Stimulated activated CD4-positive, alpha-beta T cell treated with anti-CD3 and anti-CD28 coated beads, Interleukin-1b, Interleukin-23, amount 100 ng/mL, for 24 hours (primary cell): ENCODE measurements at places on chromosomes 5 and 9.

DNA sequence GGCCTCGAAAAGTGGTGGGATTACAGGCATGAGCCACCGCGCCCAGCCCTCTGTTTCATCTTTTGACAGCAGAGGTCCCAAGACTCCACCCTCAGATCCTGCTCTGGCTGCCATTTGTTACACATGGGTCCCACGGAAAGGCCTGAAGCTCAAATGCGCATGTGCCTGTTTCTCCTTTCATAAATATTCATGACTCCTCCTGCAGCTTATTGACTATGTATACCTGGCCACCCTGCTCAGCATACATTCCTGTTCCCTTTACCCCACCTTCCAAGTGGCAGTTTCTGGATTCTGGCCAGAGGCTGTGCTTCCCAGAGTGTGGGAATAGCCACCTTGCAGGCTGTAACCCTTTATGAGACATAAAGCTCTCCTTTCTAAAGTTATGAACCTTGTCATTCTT is 46.5 kb downstream of the AUH start:
- no peak for DNase-seq

DNA sequence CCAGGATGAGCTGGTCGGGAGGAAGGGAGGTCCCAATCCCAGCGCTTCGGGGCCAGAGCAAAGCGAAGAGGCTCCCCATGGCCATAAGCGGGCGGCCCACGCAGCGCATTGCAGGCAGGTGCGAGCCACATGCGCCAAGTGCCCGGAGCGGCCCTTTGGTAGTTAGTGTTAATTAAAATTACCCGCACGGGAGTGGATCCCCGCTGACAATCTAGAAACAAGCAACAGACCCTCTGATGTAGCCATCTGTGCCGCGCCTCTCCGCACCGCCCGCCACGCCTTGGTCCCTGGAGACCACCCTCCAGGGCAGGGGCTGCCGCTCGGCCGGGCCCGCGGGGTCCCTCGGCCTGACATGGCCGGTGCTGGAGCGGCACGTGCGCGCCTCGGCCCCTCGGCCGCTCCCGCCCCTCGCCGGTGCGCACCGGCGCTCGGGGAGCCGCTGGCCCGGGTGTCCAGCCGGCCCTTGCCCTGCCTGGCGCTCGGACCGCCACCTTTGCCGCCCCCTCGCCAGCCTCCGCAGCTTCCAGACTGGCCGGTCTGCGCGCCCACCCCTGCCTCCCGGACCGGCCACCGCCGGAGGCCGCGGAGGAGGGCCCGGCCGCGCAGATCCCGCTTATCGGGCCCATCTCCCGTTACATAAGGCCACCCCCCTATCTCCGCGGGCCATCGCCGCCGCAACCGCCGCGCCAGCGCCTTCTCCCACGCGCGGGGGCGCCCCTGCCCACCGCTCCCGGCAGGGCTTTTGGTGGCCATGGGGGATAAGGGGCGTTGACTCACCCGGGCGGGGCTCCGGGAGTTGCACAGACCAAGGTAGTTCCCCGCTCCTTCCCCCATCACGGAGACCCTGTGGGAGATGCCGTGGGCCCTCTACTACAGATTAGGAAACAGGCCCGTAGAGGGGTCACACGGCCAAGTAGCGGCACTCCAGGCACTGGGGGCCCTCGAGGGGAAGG is 1.9 kb upstream of the IL13 start:
- peak; percentile 20 for DNase-seq

GRCh38 chr9:118961857-118962256 is 407.4 kb downstream of the BRINP1 start:
- no peak for DNase-seq

DNA sequence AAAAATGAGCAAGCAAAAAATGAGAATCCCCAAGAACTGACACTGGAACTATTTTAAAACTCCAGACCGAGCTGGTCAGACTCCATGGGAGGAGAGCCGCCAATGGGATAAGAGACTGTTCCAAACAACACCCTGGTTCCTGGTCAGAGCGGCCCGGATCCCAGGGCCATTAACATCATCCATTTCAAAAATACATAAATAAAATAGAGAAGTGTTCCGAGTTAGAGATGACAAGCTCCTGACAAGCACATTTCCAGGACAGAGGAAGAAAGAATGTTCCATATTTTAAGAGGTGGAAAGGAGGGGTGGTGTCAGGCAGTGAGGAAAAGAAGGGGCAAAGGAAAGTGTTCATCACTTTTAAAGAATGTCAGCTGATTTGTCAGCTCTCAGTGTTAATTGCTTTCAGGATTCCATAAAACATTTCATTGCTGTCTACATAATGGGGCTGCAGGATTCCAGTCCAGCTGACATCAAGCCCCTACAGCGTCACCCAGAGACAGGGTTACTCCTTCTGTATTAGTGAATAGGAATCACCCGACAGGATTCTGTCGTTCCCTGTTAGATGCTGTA is 202.5 kb upstream of the TRIM32 start:
- DNase-seq: no peak

- no peak for DNase-seq
Measured at GRCh38 chr5:5826911-5827310, 404.4 kb downstream of the ICE1 start.

GRCh38 chr5:2899311-2899710 is 147.8 kb upstream of the IRX2 start:
- no peak for DNase-seq

DNA sequence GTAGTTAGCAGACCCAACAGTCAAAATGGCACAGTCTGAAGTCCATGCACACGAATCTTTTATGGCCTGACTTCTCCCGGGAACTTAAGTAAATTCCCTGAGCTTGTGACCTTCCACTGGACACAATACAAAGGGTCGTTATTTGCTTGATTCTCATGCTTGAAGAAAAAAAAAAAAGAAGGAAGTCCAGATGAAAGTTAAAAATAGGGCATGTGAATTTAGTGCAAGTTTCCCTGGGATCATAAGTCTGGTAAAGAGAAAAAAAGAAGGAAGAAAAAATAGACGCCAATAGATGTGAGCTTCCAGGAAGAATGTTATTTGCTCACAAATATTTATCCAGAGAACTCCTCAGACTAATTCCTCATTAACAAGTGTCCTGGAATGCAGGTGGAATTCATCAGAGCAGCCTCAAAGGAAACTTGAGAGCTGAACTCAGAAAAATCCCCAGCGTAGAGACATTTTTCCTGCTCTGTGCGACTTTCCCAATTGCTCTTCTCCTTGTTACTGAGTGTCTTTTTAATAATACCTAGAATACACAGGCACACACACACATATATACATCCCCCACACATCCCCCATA is 616.3 kb downstream of the EBF1 start:
- no peak for DNase-seq

GRCh38 chr9:746661-747434 is 94.6 kb upstream of the DMRT1 start:
- no peak for DNase-seq

DNA sequence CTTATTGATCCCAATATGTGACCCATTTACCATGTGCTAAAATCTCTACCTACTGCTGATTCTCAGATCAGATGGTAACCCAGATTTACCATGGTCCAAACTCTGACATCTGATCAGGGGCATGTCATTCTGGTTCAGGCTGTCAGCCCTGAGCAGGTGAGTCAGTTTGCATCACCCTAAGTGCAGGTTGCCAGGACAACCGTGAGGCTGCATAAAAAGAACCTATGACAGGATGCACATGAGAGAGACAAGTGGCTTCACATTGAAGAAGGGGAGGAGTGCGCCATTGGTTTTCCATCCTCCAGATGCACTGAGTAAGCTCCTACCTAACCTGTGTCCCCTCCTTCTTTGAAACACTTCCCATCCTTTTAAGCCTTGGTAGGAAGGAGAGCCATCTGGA is 801 bp upstream of the PRSS3 start:
- no peak for DNase-seq

GRCh38 chr5:170642066-170642735 is 138.4 kb downstream of the KCNIP1 start:
- DNase-seq: no peak

DNA sequence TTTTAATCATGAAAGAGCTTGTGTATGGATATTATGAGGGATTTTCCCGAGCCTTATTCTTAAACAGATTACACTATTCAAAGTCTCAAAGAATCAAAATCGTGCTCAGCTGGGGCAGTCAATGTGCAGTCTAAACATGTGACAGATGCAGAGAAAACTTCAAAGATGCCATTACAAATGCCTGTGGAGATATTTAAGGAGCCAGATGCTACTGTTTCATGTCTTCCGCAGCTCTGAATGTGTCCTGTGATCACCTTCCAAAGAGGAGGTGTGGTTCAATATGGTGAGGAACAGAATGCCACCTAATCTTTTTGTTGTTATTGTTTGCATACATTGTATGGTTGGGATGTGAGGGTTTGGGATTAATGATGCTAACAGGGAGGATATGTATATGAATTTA is 593.3 kb upstream of the ARRDC3 start:
- DNase-seq: no peak

DNA sequence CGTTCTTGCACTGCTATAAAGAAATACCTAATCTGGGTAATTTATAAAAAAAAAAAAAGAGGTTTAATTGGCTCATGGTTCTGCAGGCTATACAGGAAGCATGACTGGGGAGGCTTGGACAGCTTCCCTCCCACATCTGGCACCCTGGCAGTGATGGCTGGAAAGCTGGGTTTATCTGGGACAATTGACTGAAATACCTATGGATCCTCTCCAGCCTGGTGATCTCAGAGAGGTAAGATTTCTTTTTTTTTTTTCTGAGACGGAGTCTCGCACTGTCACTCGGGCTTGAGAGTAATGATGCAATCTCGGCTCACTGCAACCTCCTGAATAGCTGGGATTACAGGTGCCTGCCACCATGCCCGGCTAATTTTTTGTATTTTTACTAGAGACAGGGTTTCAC is 22.7 kb upstream of the UGCG start:
- DNase-seq: no peak

DNA sequence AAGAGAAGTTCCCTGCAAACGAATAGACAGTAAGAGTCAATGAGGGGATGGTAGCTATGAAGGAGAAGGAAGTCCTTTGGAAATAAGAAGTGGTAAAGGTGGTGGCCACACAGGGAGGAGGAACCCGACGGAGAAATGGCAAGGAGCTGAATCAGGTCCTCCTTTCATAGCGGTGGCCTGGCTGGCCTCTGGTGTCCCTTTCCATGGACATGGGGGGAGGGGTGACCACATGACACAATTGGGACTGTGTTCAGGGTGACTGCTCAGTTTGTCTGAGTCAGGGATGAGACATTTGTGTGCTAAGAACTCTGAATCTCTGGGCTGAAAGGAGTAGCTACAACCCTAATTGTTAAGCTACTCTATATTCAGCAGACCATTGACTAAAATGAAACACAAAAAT is 28.7 kb upstream of the TIMD4 start:
- DNase-seq: no peak

DNA sequence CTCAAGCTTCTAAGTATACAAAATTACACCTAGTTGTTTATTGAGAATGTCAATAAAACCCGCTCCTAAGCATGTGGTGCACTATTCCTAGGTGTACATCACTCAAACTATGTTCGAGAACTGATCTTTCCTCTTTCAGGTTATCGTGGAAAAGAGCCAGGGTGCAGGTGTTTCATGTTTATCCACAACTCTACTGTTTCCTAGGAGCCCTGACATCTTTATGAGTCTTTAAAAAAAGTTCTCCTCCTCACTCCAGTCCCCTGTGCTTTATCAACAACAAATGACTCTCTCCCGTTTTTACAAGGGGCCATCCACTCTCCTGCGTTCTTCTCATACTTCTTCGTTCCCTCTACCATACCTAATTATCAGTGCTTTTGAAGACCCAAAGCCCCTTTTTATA is 78.8 kb upstream of the NFIL3 start:
- DNase-seq: no peak

DNA sequence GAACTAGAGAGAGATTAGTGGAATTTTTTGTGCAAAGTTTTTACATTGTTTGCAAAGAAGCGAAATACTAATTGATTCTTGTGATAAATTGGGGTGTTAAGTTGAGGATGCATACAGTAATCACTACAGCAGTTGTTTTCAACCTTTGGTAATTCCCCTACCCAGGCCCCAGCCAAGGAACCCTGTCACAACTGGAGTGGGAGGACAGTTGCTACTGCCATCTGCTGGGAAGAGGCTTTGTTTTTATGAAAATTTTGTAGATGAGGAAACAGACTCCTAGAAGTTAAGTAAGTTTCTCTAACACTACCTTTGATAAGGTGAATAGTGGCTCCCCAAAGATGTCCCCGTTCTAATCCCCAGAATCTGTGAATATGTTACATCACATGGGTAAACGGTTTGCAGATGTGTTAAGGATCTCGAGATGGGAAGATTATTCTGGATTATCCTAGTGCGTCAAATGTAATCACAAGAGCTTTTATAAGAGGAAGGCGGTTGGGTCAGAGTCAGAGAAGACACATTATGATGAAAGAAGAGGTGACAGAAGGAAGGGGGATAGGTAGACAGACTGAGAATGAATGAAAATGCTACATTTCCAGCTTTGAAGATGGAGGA is 34.0 kb upstream of the PPP1R2B start:
- DNase-seq: no peak

GRCh38 chr9:73451003-73451402 is 299.3 kb downstream of the ANXA1 start:
- DNase-seq: no peak

GRCh38 chr9:14203356-14204056 is 110.4 kb downstream of the NFIB start:
- no peak for DNase-seq

GRCh38 chr5:112346411-112347044 is 72.5 kb downstream of the EPB41L4A start:
- no peak for DNase-seq

GRCh38 chr9:97506787-97507186 is 5.3 kb downstream of the TMOD1 start:
- DNase-seq: no peak

GRCh38 chr5:170571875-170572852 is 68.3 kb downstream of the KCNIP1 start:
- DNase-seq: peak; percentile 7

GRCh38 chr9:129058965-129059795 is 21.7 kb upstream of the DOLPP1 start:
- DNase-seq: no peak

DNA sequence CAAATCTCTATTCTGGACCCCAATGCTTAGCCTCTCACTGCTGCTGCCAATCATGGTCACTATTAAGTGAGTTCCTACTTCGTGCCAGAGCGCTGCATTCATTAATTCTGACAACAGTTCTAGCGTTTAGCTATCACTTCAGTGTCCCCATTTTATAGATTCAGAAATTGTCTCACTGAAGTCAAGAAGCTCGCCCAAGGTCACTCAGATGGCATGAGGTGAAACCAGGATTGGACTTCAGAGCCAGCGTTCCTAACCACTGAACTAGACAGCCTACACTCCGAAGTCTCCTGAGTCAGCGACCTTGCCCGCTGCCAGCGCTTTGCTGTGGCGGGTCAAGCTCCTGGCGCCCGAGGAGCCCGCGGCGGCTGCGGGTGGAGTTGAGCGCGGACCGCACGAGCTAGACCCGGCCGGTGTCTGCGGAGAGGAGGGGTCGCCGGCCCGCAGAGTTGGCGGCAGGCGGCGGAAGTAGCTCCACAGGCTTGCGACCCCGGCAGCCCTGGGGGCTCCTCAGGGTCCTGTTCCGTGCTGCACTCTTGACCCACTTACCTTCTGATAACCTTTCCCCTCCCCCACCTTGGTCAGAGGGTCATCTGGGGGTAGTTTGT is 2.1 kb upstream of the GABRB2 start:
- DNase-seq: no peak

- no peak for DNase-seq
Measured at GRCh38 chr9:113929634-113930389, 53.7 kb downstream of the ZNF618 start.

- DNase-seq: no peak
Measured at GRCh38 chr9:38347946-38348345, 44.6 kb upstream of the ALDH1B1 start.
